Stimulated activated CD8-positive, alpha-beta memory T cell treated with anti-CD3 and anti-CD28 coated beads, Interleukin-15, amount 100 ng/mL, for 24 hours (primary cell): ENCODE measurements at places on chromosomes 6 and 20.

- no peak for DNase-seq
Observed at GRCh38 chr6:85135376-85136094, 314.3 kb upstream of the NT5E start.

DNA sequence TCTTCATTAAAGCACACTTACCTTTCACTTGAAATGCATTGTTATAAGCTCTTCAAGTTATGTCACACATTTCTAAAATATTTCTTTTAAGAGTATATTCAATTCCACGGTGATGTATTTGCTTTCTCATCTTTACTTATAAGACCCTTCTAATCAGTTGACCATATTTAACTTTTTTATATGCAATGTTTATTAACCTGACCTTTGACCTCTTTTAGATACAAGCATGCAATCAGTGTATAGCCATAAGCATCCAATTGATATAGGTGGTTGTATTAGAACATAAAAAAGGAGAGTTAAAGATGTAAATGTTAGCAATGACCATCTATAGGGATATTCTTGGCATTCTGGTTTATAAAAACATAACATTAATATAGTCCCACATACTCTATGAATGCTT, 9.2 kb downstream of the USP49 start:
- no peak for DNase-seq

- no peak for DNase-seq
Observed at GRCh38 chr6:123091091-123091895, 95.3 kb downstream of the CLVS2 start.

DNA sequence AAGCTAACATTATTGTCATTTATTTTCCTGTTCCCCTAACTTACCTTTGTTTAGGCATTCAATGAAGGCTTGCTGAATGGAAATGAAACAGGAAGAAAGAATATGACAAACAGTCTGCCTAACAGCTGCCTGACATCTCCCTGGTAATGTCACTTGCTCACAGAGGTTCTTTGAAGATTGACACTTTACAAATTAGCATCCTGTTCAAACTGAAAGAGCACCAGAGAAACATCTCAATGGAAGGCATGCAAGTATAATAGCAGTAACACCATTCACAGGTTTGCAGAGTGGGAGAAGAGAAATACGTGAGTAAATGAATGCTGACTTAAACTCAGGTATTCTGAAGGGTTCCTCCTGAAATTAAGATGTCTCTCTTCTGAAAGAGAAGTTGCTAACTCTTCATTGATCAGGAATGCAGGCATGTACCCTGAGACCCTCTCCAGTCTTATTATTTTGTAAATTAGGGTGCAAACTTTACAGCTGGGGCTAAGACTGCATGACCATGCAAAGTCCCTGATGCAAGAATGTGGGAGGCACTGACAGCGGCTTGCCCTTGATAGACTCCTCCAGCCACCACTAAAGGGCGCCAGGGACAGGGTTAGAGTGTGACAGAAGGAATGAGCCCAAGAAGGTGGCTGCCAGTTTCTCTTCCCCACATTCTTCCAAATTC, 1.3 kb upstream of the SMLR1 start:
- no peak for DNase-seq

DNA sequence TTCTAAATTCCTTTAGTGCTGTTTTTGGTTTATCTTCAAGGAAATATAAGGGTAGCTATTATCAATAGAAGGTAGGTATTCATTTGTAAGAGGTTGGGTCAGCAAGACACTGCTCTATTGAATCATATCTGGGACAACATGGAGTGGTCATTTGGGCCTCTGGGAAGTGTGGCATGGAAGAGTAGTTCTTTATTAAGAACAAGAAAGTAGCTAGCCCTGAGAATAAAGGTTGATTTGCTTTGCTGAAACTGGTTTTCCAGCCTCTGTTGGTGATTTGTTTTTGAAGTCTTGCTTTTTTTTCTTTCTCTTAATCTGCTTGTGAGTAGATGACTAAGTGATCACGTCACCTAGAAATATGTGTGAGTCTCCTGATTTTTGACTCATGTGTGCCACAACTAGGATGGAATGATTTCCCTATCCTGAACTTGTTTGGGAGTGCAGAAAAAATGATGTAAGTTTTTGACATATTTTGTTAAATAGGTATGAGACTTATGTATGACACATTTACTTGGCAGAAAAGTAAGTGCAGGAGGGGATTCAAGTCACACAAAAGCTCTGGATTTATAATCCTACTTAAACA, 381.8 kb downstream of the CENPW start:
- no peak for DNase-seq

DNA sequence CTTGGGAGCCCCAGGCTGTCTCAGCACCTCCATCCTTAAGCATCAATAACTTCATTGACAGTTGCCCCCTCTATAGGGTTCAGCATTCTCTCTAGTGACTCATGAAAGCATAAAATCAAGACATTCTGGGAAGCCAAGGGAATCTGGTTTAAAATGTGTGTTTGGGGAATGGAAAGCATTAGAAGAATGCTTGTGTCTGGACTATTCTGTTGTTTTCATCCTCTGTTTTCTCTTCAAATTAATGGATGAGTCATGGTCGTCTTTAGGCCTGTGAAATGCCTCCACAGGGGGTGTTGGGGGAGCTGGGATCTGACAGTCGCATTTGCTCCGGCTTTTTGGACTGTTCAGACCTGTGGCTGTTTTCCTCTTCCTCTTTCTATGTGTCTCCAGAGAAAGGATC, 279.7 kb downstream of the CDC5L start:
- no peak for DNase-seq

DNA sequence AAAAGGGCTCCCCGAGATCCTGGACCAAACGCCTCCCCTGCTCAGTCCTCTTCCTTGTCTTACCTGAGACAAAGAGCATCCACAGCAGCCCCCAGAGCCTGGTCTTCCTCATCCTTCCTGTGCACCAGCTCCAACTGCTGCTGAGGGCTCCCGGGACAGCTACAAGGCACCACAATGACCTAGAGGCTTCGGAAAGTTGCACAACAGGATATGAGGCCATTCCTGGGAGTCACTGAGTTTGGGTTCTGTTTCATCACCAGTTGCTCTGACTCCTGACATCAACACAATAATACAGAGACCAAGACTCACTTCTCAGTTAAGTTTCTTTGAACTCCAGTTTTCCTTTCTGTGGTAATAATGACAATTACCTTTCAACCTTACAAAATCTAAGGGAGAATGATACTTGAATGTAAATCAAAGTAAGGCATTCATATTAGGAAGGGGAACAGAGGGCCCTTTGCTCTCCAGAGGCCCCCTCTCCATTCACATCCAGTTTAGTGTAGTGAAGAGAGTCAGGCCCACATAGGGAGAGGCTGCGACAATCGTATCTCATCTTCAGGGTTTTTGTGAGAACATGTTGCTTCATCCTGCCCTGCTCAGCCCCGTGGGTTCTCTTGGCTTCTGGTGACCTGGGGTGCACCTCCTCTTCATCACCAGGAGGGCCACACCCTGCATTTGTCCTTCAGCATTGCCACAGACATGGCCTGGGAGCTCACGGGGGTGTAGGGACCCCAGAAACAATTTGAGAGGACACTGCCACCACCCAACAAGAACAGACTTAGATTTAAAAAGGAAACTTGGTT, at the start of gene TREM1:
TREM1 (minus strand) TSS at position 139 of the 803 bp plus-strand sequence; CDS start at position 112, 27 bp downstream.
- DNase-seq = no peak

DNA sequence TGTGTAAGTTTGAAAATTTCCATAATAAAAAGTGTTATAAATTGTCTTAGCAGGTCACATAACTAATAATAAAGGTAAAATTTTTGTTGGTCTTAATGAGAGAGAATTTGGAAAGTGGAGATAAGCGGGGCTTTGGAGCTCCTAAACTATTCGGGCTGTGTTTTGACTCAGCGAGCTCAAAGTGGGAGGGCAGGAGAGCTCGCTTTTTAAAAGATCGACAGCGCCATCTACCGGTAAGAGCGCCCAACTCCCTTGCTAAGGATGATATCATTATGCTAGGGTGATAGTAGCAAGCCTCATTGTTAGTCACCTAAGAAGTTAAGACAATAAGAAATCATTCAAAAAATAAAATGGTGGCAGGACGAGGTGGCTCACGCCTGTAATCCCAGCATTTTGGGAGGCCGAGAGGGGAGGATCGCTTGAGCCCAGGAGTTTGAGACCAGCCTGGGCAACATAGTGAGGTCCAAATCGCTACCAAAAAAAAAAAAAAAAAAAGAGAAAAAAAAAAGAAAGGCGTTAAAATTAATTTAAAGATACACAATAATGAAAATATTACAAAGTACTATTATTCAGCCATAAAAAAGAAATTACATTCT, 24.8 kb downstream of the C6orf15 start:
- peak; percentile 78 for DNase-seq

DNA sequence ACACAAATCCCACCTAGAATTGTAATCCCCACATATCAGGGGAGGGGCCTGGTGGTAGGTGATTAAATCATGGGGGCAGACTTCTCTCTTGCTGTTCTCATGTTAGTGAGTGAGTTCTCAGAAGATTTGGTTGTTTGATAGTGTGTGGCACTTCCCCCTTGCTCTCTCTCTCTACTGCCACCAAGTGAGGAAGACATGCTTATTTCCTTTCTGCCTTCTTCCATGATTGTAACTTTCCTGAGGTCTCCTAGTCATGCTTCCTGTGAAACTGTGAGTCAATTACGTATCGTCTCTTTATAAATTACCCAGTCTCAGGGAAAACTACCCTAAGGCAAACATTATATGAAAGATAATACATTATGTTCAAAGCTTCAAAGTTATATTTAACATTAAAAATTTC, 1297.5 kb upstream of the CITED2 start:
- DNase-seq = no peak

GRCh38 chr20:25461786-25462545, 54.5 kb downstream of the GINS1 start:
- DNase-seq = no peak

GRCh38 chr6:14549304-14549770, 431.8 kb downstream of the CD83 start:
- no peak for DNase-seq
